ENCODE measurements at places on chromosomes 5 and 9.
A peak's percentile ranks its signal among the peaks of the same experiment; 100 is the strongest.

- peak; percentile 96 for DNase-seq
Observed at GRCh38 chr5:150599917-150600511, 40.4 kb upstream of the SYNPO start.

DNA sequence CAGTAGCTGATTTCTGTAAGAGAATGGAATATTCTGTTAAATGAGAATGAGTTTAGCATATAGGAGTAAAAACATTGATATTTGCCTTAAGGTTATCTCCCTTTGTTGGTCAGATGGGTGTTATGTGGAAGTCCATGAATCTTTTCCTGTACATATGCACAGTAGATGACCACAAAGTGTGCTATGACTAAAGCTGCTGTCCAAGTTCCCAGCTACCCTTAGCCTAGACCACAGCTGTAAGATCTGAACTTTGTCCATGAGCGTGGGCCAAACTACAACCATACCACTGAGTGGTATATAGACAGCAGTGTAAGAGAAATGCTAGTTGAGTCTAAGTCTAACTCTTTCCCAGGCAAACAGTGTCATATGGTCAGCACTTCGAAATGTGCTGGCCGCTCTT lies 48.8 kb downstream of the CD180 start:
- DNase-seq: no peak

- no peak for DNase-seq
Observed at GRCh38 chr9:32533336-32533735, 7.3 kb upstream of the RIGI start.

DNA sequence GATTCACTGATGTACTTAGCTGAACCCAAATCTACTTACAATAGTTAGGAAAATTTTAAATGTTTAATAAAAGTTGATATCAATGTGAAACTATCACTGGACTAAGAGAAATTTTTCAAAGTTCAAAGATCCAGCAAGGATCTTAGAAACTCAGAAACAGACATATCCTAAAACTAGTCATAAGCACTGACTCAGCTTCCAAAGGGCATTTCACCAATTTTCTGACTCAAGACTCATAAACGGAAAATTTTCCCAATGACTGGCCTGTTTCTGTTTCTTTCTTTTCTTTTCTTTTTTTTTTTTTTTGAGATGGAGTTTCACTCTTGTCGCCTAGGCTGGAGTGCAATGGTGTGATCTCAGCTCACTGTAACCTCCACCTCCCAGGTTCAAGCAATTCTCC lies 66.6 kb downstream of the CDC14B start:
- DNase-seq: peak; percentile 74

- no peak for DNase-seq
Observed at GRCh38 chr9:135088348-135088978, 995 bp downstream of the OLFM1 start.

GRCh38 chr5:16642867-16643266 lies 26.1 kb upstream of the RETREG1 start:
- no peak for DNase-seq

- DNase-seq: no peak
Observed at GRCh38 chr5:142118155-142118686, 9.6 kb downstream of the NDFIP1 start.

GRCh38 chr9:71719562-71719961 lies 48.8 kb downstream of the CEMIP2 start:
- no peak for DNase-seq

DNA sequence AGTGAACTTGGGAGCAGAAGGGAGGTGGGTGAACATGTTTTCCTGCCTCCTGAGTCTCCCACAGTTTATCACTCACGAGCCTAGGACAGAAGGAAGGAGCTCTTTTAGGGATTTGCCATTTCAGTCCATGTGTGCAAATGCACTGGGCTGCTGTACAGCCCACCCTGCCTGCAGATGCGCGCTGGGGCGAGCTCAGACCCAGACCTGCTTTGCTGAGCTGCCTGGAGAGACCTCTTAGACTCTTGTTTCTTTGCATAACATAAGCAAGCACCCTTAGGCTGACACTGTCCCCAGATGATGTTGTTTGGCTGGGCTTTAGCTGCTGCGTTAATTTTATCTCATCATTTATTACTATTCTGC lies 199.0 kb downstream of the CACNA1B start:
- no peak for DNase-seq

DNA sequence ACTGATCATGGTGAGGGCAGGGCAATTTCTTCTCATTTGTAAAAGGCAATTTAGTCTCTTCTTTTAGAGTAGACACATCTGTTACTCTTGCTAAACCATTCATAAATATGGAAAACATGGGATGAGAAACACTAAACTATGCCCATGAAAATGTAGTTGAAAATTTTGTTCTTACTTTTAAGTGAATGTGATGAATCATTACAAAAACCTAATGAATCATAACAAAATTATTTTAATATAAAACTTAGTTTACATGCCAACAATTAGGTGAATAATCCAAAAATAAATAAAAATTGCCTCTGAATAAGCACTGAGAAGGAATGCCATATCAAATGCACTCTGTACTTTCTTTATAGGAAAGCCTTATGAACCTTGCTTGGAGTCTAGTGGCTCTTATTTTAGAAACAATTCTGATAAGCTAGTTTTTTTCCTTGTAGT lies 297.7 kb upstream of the EFNA5 start:
- no peak for DNase-seq

- peak; percentile 61 for DNase-seq
Observed at GRCh38 chr5:1488882-1489680, 34.7 kb downstream of the LPCAT1 start.

DNA sequence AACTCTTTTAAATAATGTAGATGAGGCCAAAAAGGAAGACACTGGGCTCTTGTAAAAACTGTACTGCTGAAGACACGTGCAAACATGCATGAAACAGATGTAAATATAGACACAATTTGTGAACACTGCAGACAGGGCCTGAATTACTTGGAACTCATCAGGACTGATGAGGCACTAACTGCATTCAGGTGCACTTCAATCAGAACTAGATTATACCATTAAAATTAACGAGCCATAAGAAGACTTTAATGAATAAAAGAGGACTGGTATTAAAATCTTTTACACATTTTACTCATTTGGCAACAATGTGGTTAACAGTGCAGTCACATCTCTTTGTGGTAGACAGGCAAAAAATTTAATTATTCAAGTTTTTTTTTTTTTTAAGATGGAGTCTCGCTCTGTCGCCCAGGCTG lies 13.4 kb upstream of the ZCCHC9 start:
- no peak for DNase-seq

DNA sequence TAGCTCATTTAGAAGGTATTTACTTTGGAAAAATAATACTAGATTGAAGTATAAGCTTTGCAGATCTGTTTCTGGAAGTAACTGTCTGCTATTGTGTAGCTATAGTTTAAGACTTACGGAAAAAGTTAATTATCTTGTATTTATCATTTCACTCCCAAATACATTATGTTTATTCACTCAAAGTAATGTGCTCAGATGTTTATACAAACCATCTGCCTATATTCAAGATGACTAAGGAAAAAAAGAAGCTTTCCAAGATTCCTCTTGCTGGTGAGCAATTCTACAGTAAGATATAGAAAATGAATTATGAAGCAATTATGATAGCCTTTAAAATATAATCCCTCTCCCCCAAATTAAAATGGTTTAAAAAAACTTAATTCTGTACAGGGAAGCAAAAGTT lies 137.9 kb downstream of the KIAA0825 start:
- DNase-seq: no peak

DNA sequence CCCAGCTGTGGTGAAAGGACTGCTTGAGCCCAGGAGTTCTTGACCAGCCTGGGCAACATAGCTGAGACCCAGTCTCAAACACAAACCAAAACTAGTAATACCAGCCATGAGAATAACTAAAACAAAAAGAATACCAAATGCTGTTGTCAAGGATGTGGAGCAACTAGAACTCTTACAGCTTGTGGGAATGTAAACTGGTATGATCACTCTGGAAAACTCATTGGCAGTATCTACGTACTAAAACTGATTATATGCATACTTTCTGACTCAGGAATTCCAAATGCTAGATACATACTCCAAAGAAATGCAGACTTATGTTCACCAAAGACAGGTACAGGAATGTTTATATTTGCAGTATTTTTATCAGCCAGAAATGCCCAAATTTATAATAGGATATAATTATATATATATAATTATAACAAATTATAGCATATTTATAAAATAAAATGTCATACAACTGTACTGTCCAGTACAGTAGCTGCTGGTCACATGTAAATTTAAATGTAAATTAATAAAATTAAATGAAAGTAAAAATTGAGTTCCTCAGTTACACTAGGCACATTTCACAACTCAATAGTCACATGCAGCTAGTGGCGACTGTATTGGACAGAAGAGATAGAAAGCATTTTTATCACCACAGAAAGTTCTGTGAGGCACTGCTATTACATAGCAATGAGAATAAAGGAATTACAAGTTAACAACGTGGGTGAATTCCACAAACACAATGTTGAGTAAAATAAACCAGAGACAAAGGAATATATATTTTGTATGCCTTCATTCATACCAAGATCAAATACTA lies 118.5 kb downstream of the GNAQ start:
- DNase-seq: no peak

DNA sequence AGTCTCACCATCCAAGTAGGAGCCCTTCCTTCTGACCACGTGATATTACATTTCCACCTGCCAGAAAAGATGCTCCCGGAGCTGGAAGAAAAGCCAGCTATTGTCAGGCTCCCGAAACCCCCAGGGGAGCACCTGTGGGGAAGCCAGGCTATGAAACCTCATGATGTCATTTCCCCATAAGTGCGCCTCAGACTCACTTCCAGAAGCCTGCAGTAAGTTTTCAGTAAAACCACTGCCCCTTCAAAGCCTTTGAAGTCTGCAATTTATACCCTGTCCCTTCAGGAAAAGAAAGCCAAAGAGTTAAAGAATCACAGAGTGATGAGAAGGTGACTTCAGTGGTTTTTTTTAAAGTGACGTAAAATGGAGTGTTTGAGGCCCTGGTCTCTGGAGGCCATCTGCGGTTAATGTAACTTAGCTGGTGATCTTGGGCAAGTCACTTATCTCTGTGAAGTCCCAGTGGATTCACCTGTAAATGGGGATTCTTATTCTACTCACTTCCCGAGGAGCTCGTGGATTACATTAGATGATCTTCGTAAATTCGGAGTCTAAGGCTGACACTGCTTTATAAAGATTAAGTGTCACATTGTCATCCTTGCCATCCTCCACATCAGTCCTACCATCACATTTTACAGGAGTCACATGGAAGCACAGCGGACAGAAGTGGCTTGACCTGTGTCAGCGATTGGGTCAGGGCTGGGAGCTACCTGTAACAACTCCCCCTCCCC lies 2.6 kb upstream of the SEMA6A start:
- peak; percentile 8 for DNase-seq

GRCh38 chr5:6372251-6373080 lies 5.9 kb downstream of the MED10 start:
- DNase-seq: no peak

DNA sequence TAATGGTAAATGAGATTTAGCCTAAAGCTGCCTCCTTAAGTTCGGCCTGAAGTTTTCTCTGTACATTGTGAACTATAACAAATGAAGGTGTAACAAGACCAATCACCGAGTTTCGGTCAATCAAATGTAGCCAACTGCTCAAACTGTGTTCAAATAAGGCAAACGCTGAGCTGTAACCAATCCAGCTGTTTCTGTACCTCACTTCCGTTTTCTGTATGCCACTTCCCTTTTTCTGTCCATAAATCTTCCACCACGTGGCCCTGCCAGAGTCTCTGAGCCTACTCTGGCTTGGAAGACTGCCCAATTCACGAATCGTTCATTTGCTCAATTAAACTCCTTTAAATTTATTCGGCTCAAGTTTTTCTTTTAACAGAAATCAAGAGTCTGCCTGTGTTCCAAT lies 193.5 kb upstream of the KLF9 start:
- no peak for DNase-seq

GRCh38 chr5:137737349-137738131 lies 1.7 kb upstream of the KLHL3 start:
- peak; percentile 58 for DNase-seq

DNA sequence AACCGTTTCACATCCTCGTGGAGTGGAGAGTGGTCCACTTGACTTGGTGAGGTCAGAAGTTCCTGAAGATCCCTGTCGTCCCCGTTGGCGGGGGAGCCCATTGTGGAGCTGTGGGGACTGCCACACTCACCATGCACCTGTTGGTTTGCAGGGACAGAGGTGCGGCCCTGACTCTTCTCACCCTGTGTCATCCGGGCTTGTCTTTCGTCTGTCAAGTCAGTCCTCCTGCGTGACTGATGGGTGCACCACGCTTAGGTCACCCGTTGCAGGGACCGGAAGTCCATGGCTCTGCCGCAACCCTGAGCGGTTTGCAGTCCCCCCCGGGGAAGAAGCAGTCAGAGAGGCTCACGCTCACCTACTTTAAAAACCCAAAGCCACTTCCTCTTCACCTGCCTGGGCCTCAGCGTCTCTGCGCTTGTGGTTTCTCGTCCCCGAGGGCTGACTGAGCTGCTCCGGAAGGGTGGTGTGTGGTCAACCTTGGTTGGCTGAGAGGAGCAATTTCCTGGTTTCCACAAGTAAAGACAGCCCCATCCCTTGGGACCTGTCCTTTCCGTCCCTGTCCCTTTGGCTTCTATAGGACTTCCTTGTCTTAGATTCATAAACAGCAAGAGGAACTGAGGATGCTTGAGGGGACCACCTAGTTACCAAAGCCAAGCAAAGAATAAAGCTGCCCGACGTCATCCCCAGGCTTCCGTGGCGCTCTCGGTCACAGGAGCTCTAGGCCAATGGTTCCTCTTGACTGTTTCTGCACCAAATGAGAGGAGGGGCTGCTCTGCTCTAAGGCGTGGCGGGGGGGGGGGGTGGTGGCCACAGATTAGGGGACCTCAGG lies 53.2 kb downstream of the USP20 start:
- no peak for DNase-seq

DNA sequence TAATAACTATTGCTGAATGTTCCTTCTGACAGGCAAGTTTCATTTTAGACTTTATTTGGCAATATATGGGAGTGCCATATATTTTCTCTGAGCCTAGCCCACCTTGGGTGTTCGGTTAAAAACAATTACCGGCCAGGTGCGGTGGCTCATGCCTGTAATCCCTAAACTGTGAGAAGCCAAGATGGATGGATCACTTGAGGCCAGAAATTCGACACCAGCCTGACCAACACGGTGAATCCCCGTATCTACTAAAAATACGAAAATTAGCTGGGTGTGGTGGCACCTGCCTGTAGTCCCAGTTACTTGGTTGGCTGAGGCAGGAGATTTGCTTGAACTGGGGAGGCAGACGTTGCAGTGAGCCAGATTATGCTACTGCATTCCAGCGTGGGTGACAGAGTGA lies 47.9 kb downstream of the TNFSF15 start:
- no peak for DNase-seq

Measured in Daoy (cell line).